ENCODE measurements at places on chromosomes 12 and 14.
A peak's percentile ranks its signal among the peaks of the same experiment; 100 is the strongest.

GRCh38 chr12:57101892-57102695 lies 9.1 kb downstream of the STAT6 start:
- DNase-seq = no peak

DNA sequence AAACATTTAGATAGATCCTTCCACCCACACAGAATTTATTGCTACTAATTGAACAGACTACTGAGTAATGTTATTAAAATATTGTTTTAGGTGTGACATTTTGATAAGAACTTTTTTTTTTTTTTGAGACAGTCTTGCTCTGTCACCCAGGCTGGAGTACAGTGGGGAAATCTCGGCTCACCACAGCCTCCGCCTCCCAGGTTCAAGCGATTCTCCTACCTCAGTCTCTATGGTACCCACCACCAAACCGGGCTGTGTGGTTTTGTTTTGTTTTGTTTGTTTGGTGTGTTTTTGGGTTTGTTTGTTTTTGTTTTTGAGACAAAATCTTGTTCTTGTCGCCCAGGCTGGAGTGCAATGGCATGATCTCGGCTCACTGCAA lies 40.9 kb downstream of the COX16 start:
- no peak for DNase-seq

GRCh38 chr12:101697197-101697929 lies at the start of gene CHPT1:
TSS of gene CHPT1 (plus strand) at chr12:101697640. CDS start at chr12:101697862, 222 bp downstream.
- peak; percentile 8 for DNase-seq

GRCh38 chr12:32402170-32402569 lies 2.8 kb downstream of the FGD4 start:
- DNase-seq = no peak

- DNase-seq = no peak
Measured at GRCh38 chr12:1666215-1666614, 24.7 kb upstream of the ADIPOR2 start.

GRCh38 chr12:5437182-5437583 lies 5.3 kb downstream of the NTF3 start:
- DNase-seq = no peak

- DNase-seq = no peak
Measured at GRCh38 chr12:104399740-104400612, 56.8 kb upstream of the CHST11 start.

DNA sequence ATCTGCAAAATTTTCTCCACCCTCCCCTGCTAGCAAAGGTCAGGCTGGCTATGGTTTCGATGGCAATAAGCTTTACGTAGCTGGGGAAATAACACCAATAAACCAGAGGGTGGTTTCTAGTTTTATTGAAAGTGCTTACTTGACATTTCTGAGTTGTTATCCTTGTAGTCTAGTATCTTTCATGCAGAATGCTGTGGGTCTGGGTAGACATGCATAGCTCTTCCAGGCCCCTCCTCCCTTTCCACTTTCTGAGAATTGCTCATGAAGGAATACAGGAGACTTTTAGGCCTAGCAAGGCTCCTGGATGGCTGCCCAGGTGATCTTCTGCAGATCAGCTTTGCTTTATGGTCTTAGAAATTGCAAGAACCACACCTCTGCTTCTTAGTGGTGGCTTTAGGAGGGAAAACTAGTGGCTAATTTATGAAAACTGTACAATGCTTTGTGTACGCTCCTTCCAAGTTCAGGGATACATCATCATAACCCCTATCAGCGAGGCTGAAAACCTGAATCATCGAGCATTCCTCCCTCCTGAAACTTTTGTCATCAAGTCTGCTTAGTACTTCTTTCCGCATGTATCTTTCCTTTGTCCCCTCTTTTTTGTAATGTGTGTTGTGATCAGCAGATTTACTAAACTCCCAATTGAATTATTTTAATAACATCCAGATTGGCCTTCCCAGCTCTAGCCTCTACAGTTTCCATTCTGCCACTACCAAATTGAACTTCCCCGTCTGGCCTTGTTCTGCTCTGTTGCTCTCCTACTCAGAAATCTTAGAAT lies 473.0 kb downstream of the RAD51B start:
- no peak for DNase-seq

DNA sequence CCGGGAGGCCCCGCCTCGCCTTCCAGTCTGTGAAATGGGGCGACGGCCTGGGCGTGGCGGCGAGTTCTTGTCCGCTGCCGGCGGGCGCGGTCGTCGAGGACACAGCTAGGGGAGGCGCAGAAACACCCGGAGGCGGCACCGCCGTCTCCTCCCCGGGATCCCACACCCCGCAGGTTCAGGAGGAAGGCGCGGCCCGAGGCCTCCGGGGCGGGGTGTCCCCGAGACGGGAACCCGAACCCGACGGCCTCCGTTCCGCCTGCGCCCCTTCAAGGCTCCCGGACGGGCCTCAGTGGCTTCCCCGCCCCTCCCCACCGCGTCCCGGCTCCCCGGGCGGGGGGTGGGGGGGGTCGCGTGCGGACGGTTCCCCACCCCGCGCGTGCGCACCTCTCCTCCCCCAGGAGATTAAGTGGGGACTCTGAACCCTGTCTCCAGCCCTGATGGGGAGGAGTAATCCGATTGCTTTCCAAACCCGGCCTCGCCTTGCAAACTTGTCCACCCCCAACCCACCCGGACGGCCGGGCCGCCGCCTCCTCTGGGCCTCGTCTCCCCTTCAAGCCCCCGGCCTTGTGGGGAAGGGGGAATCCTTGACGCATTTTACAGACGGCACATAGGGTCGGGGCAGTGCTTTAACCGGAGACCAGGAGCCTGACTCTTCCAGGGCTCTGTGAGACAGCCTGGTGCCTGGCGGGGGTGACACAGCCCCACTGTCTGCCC lies 35.3 kb upstream of the ANKRD9 start:
- no peak for DNase-seq

- no peak for DNase-seq
Measured at GRCh38 chr12:94488463-94488862, 28.8 kb upstream of the CEP83 start.

- DNase-seq = no peak
Measured at GRCh38 chr12:55712700-55713415, 3.0 kb upstream of the BLOC1S1 start.

- no peak for DNase-seq
Measured at GRCh38 chr12:79681008-79681590, 9.7 kb downstream of the PAWR start.

DNA sequence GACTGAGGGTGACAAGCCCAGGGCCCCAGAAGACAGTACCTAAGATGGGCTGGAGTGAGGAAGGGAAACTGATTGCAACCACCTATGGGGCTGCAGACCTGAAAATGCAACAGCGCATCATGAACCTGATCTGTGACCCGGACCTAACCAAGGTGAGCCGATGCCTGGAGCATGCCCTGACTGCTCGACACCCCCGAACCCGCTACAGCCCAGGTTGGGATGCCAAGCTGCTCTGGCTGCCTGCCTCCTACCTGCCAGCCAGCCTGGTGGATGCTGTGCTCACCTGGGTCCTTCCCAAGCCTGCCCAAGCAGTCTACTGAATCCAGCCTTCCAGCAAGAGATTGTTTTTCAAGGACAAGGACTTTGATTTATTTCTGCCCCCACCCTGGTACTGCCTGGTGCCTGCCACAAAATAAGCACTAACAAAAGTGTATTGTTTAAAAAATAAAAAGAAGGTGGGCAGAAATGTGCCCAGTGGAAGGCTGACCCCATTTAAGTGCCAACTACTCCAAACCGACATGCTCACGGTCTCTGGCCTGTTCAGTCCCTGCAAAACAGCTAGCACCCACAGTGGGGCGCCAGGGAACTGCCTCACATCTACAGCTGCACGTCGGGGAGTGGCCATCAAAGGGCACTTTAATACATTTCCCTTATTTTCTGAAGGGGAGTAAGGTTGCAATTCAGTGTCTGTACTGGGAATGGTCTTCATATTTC lies 4.2 kb downstream of the RDH5 start:
- peak; percentile 20 for DNase-seq

DNA sequence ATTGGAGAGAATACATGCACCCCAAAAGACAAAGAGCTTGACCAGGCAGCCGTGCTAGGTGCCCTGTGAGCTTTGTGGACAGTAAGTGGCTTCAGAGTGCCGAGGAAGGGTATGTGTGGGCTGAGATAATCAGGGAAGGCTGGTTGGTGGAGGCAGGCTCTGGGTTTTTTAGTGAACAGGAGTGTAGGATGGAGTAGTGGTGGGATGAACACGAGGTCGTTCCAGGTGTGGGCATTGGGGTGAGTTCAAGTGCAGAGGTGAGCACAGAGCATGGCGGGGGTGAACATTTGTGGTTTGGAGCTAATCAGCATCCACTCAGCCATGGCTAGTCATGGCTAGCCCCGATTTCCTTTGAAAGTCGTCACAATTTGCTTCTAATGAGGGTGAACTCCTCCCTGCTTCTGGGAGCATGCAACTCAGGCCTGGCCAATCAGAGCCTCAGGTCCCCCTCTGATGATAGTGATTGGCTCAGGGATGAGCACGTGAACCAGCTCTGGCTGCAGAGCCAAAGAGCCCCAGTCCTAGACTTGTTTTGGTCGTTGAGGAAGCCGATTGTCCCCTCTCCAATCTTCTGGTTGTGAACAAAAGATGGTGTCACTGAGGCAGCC lies 40.7 kb upstream of the TCL1B start:
- no peak for DNase-seq

DNA sequence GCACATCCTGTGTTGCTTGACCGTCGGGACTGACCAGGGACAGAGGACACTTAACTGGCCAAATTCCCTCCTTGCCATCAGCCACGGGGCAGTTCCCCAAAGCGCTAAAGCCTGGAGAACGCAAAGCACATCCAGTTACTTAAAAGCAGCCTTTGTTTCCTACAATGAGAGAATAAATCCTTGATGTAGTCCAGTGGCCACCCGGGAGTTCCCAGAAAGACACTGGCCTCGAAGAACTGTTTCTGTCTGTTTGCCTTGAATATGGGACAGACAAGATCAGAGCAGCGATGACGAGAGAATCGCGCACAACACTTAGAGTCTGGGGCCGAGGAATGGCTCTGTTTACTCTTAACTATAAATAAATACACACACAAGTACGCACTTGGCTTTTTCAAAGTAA lies 102.2 kb downstream of the TNFAIP2 start:
- no peak for DNase-seq

- DNase-seq = no peak
Measured at GRCh38 chr14:68747393-68747792, 45.5 kb downstream of the ZFP36L1 start.

- no peak for DNase-seq
Measured at GRCh38 chr14:20499108-20499507, 6.2 kb upstream of the RNASE10 start.

DNA sequence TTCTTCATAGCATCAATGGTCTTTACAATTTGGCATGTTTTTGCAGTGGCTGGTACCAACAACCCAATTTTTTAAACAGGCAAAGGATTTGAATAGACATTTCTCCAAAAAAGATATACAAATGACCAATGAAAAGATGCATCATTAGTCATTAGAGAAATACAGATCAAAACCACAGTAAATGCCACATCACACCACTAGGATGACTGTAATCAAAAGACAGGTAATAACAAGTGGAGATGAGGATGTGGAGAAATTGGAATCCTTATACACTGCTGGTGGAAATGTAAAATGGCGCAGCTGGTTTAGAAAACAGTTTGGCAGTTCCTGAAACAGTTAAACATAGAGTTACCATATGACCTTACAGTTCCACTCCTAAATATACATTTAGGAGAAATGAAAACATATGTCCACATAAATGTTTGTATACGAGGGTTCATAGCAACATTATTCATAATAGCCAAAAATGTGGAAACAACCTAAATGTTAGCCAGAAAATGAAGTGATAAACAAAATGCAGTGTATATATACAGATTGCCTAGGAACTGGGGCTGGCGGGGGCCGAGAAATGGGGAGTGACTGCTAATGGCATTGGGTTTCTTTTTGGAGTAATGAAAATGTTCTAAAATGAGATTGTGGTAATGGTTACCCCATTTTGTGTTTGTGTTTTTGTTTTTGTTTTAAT lies 55.2 kb downstream of the TGFB3 start:
- no peak for DNase-seq

DNA sequence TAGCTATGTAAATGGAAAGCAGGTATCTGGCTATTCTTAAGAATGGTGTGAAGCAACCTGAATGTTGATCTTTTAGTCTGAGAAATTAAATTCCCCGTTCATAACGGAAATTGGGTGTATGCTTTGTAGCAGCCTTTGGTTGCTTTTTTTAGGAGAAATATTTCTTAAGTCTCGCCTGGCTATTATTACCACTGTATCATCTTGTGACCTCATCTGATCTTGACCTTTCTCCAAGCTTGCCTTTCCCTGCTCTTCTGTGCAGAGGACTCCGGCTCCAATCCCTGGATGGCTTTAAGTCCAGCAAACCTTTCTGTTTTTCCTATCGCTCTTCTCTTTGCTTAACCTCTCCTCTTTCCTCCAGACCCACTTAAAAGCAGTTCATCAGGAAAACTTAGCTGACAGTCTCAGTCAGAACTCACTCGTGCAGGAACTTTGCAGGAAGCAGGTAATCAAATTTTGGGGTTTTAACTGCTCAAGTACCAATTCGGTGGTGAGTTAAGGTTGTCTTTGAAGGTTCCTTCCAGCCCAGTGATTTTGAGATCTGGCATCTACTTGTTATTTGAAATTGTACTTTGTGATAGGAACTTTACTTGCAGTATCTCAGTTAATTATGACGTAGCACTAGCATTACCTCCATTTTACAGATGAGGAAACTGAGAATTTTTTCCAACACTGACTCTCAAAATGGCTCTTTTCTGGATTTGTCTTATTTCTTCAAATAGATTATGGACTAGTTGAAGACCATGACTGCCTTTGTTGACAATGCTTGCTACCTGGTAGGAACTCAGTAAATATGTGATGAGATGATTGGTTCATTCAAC lies 14.1 kb downstream of the PPFIBP1 start:
- DNase-seq = no peak

GRCh38 chr12:40733871-40734270 lies 41.6 kb downstream of the CNTN1 start:
- DNase-seq = no peak

GRCh38 chr12:132522592-132523380 lies 32.8 kb downstream of the FBRSL1 start:
- no peak for DNase-seq

DNA sequence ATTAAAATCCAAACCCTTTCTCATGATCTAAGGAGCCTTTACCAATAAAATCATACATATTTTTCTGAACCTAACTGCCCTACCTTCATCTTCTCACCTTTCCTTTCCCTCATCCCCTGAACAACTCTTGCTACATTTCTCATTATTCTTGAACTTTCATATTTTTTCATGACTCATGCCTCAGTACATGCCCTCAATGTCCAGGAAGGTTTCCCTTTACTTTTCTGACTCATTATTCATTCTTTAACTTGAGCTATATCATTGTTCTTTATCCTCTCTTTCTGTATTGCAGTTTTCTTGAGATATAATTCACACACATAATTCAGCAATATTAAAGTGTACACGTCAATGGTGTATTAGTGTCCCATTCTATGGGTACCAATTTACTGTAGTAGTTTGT lies 231.0 kb downstream of the ALG10B start:
- no peak for DNase-seq

- no peak for DNase-seq
Measured at GRCh38 chr12:97118796-97119375, 211.8 kb downstream of the NEDD1 start.

- DNase-seq = no peak
Measured at GRCh38 chr12:12445882-12446181, 89.0 kb downstream of the BORCS5 start.

GRCh38 chr14:91346838-91347173 lies 70.8 kb downstream of the CCDC88C start:
- DNase-seq = no peak

- DNase-seq = no peak
Measured at GRCh38 chr14:25396128-25396527, 346.2 kb upstream of the STXBP6 start.

- DNase-seq = peak; percentile 95
Measured at GRCh38 chr14:56855891-56856461, 45.7 kb upstream of the OTX2 start.

GRCh38 chr12:104049903-104050356 lies at the start of gene GLT8D2:
TSS of gene GLT8D2 (minus strand) at chr12:104050187. CDS start at chr12:104019648, 30,539 bp downstream.
- DNase-seq = no peak
